Effector memory CD8-positive, alpha-beta T cell (primary cell): ENCODE measurements at places on chromosomes 2 and 18.

DNA sequence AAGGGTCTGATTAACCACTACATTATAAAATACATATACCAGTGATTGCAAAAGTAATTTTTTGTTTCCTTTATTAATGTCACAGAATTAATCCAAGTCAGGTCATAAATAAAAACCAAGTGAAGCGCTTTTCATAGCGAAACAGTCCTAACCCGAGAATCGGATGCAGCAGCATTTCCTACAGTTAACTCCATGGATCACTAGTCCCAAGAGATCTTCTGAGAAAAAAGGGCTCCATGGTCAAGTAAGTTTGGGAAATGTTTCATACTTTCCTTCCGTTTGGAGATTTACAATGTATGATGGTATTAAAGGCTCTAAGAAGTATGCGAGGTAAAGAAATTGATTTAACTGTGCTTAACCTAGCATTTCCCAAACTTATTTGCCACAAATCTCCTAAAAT is 85.2 kb downstream of the NOL10 start:
- no peak for DNase-seq

- DNase-seq, result no peak
These were observed 24.3 kb downstream of the TRAPPC12 start for GRCh38 chr2:3403587-3404334.

- DNase-seq, result no peak
These were observed 116.8 kb upstream of the HNMT start for GRCh38 chr2:137847443-137847842.

DNA sequence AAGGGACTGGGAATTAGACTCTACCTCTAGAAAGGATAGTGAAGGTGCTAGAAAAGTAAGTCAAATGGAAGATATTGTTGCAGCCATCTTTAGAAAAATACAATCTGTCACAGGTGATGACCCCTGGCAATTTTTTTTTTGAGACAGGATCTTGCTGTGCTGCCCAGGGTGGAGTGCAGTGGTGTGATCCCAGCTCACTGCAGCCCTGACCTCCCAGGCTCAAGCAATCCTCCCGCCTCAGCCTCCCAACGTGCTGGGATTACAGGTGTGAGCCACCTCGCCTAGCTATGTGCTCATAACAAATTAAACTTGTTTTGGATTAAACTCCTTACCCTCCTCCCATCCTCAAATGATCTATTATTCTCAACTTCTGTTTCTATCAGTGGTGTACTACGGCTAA is 3.8 kb upstream of the GIGYF2 start:
- DNase-seq, result no peak

- DNase-seq, result no peak
These were observed 70.6 kb downstream of the VWA3B start for GRCh38 chr2:98157557-98157956.

- DNase-seq, result no peak
These were observed 158.9 kb downstream of the LRRTM4 start for GRCh38 chr2:77363277-77363676.

- no peak for DNase-seq
These were observed 128.7 kb upstream of the GLI2 start for GRCh38 chr2:120606931-120607330.

DNA sequence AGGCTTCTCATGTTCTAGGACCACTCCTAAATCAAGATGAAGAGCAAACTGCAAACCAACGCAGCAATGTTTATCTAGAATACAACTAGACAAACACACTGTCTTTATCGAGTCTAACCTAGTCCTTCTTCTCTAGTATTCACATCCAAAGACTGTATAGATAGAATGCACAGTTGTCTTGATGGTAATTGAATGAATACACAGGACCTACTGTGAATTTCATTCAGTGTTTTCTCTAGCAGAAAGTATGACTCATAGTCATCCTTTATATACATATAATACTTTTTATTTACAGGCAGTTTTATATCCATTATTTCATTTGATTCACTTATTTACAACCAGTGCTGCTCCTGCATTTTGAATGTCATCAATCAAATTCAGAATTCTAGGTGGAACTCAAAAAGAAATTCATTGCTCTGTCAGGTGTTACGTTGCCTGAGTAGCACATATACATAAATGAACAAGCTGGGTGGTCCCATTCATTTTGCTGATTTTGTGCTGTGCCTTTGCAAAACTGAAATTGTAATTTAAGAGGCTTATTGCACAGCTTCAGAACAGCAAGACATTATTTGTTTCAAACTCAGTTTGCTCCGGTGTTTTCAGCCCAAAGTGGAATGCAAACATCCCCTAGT is 374.8 kb downstream of the EPHA4 start:
- no peak for DNase-seq

- DNase-seq, result peak; percentile 63
These were observed 9.5 kb upstream of the ZNF396 start for GRCh38 chr18:35386600-35387100.

- DNase-seq, result no peak
These were observed 99.8 kb upstream of the FSIP2 start for GRCh38 chr2:185638771-185639170.

DNA sequence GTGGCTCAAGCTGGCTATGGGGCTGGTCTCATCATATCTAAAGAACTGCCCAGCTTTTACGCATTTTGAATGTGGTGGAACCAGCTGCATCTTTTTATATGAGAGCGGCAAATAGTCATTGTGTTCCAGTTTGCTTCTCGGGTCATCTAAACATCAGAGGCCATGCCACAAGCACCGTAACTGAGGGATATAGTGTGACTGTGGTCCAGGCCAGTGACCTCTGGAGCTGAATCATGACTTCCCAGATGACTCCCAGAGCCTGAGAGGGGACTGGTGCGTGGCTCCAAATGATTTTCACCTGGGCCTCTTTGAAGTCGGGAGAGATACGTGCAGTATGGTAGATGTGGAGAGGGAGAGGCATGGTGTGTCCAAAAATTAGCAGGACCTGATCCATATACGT is 271.0 kb downstream of the NEDD4L start:
- no peak for DNase-seq

DNA sequence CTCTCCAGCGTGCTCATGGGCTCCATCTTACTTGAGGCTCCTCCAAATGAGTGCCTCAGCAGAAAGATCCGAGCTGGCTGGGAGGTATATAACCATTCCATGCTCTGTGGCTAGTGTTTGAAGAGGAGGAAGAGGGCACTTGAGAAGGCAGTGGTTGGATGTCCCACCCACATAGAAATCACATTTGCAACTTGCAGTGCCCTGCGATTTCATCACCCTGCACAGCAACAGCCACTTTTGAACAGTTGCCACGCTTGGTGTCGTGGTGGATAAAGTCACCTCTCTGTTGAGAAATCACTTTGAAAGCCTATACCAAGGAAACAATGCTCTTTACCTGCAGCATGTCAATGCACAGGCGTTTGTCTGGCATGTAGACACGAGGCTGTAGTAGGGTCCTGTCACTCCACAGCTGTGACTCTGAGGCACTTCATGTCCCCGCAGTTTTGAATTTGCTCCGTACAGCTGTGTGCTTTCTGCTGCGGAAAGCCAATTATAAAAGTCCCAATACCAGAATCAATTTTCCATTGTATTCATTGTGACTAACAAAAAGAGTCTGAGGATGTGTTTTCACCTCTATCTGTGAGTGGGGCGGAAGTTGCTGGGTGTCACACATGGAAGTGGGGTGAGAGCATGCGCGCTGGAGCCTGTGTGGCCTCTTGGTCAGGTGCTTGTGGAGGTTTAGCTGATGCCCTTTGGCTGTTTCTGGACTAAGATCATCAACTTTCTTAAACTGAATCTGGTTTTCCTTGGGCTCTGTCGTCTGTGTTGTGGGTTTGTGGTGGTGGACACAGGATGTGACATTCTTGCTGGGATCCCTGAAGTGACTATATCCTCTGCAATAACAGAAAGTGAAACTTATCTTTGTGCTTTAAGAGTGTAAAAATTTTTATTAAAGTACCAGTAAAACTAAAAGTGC is 2.8 kb downstream of the CNDP2 start:
- peak; percentile 69 for DNase-seq

DNA sequence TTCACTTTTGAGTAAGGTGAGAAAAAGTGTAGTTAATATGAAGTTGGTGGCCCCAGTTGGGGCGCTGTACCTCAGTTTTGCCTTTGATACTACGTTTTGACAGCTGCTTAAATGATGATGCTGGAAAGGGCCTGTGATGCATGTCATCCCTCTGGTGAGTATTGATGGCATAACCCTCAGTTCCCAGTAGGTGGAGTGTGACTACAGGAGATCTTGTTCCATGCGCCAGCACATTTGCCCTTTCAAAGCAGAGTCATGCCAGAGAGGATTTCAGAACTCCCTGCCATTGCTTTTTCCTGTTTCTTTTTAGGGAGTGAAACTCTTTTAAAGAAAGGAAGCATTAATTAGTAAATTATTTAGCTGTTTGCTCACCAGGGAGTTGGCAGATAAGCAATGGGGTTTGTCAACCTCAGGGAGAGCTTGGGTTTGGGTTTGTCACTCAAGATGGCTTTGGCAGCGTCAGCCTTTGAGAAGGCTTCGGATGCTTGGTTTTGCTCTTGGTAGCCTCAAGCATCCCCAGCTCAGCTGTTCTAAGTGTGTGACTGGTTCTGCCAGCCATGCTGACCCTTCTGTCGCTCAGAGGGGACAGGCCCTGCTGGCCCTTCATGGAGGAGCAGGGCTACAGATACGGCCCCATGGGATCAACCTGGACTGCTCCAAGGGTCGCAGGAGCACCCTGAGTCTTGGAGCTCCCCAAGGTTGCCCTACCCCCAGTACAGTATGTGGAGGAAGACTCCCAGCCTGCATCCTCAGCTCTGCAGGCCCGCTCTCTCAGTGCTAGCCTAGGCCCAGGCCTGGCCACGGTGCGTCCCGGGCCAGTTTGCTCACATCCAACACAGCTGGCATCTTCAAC is 29.1 kb downstream of the ARMC9 start:
- DNase-seq, result peak; percentile 18

GRCh38 chr18:44689736-44690135 is 9.0 kb downstream of the SETBP1 start:
- no peak for DNase-seq

DNA sequence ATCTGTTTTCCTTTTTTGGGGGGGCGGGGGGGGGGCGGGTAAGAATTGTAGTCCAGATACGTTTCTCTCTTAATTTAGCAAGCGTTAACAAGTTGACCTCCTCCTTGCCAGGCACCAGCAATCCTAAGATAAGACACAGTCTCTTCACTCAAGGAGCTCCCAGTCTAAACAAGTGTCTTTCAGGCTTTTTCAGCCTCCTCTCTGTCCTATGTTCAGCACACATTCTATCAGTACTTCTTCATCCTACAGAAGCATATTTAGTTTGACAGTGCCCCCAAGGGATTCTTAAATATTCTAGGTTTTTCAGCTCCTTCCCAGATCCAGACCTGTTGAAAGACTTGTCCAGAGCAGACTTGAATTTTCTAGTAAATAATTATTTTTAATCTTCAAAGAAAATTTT is 2.7 kb downstream of the PPP1CB start:
- DNase-seq, result no peak

DNA sequence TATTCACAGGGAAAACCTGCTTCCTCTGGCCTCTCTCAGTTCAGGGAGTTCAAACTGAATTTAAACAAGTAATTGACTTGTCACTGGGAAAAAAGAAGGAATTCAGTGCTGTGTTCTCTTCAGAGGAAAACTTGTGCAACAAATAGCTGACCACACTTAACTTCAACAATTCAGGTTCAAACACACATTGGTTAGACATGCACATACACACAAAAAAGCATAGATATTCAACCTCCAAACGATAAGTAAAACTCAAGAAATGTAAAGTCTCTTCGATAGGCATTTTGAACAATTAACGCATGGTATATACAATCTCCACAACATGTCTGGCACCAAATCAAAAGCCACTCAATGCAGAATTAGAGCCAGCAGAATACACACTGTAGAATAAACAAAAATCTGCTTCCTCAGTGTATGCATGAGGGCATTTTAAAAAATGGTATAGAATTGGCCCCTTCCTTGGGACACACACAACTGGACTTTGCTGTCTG is 269.0 kb downstream of the TCF4 start:
- DNase-seq, result no peak

- no peak for DNase-seq
These were observed 31.9 kb downstream of the HS1BP3 start for GRCh38 chr2:20618886-20619521.

- DNase-seq, result no peak
These were observed 28.8 kb downstream of the SH3BP4 start for GRCh38 chr2:234980451-234981187.

GRCh38 chr2:141805302-141805701 is 325.5 kb downstream of the LRP1B start:
- no peak for DNase-seq

DNA sequence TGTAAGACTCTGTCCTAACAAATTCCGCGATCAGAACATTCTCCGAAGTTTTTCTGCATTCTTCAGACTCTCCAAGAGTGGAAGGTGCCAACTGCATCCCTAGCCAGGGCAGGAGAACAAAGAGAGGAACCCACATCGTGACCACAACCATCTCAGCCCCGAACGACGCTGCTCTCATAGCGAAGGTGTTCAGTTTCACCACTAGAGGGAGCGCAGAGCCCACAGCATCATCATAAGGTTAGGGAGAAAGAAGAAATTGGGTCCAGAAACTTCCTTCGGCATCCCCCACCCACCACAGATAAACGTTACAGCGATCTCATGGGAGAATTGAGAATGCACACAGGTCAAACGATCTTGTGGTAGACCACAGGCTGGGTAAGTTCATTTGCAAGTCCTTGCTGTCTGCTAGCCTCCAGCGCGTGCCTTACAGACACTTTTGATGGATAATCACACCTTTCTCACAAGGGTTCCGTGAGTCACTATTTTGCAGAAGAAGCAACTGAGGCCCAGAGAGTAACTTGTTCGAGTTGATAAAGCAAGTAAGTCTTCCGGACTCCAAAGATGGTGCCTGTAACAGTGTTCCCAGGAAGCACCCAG is 53.7 kb upstream of the ARL4C start:
- DNase-seq, result peak; percentile 54

DNA sequence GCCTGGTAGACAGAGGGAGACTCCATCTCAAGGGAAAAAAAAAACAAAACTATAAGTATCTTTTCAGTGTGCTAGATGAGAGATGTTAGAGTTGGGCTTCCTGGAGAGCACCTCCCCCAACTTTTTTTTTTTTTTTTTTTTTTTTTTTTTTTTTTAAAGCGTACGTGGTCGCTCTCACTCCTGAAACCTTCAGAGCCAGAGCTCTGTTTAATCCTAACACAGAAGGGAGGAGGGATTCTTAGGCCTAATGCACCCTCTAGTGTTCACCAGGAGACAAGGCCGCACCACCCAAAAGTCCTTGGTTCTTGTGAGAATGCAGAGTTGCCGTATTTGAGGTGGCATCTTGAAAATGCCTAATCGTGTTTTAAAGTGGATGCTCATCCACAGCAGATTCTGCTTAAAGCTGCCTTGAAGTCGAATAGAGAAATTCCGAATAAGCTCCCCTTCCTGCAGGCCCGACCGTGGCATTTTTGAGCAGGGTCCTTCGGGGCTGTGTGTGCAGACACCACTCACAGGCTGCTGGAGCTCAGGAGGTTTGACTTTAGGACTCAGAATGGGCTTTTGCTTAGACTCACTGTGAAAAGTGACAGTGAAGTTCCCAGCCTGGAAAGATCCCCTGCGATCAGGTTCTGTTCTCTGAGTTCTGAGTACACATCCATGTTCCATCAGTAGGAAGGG is 252.6 kb downstream of the AGAP1 start:
- peak; percentile 39 for DNase-seq

- DNase-seq, result no peak
These were observed 29.1 kb upstream of the MGAT4A start for GRCh38 chr2:98759827-98760625.

GRCh38 chr18:22113144-22113844 is 56.1 kb upstream of the GATA6 start:
- DNase-seq, result no peak

- DNase-seq, result no peak
These were observed 35.2 kb downstream of the SPOPL start for GRCh38 chr2:138536740-138537139.

- DNase-seq, result no peak
These were observed 228.4 kb upstream of the SP5 start for GRCh38 chr2:170486730-170487129.

- DNase-seq, result no peak
These were observed 10.0 kb downstream of the MAPK4 start for GRCh38 chr18:50569930-50570329.
